GM18507 (cell line): ENCODE measurements at places on chromosomes 16 and 17.

DNA sequence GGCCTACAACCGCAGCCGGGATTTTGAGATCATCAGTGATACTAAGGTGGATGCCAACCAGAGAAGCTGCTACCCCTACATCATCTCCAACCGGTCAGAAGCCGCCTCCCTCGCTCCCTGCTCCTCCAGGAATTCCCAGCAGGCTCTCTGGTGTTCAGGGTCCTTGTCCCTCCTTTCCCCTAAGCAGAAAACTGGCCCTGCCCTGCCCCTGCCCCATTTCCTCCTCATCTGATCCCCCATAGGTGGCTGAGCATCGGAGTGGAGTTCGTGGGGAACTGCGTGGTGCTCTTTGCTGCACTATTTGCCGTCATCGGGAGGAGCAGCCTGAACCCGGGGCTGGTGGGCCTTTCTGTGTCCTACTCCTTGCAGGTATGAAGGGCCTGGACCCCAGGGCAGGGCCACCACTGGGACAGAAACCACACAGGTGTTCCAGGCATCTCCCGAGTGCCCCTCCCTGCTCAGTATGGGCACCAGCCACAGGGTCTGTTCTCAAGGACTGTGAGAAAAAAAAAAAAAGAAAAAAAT, 29.8 kb downstream of the ANKRD40 start:
- no peak for DNase-seq

- DNase-seq, result no peak
These were observed 2.4 kb downstream of the CRLF3 start for GRCh38 chr17:30821871-30822723.

GRCh38 chr17:17780922-17781590, 55.7 kb downstream of the SREBF1 start:
- DNase-seq, result no peak

DNA sequence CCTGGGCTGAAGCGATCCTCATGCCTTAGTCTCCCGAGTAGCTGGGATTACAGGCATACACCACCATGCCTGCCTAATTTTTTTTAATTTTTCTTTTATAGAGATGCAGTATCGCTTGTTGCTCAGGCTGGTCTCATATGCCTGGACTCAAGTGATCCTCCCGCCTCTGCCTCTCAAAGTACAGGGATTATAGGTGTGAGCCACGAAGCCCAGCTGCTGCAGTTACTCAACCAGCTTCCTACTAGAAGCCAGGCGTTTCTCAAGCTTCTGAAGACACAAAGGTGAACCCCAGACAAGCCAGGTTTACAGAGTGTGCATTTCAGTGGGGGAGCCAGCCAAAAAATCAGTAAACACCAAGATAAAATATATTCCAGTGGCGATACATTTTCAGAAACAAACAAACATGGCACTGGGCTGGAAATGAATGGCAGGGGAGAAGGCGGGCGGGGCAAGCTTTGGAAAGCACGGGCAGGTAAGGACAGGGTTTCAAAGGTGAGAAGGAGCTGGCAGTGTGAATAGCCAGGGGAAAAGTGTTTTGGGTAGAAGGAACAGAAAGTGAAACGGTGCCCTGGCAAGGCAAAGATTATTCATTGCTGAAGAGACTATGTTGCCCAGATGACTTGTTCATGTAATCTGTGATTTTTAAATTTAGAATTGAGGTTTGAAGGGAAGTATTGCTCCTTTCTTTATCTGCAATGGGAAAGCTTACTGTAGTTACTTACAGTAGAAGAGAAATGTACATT, 471.1 kb downstream of the WWOX start:
- DNase-seq, result no peak

GRCh38 chr17:66964930-66965800, 658 bp downstream of the CACNG4 start:
- no peak for DNase-seq

GRCh38 chr17:65463242-65463641, 98.2 kb downstream of the AXIN2 start:
- no peak for DNase-seq

GRCh38 chr16:85420501-85421337, 192.4 kb upstream of the GSE1 start:
- DNase-seq, result peak; percentile 71

- no peak for DNase-seq
These were observed 100.4 kb upstream of the FA2H start for GRCh38 chr16:74874912-74875546.

DNA sequence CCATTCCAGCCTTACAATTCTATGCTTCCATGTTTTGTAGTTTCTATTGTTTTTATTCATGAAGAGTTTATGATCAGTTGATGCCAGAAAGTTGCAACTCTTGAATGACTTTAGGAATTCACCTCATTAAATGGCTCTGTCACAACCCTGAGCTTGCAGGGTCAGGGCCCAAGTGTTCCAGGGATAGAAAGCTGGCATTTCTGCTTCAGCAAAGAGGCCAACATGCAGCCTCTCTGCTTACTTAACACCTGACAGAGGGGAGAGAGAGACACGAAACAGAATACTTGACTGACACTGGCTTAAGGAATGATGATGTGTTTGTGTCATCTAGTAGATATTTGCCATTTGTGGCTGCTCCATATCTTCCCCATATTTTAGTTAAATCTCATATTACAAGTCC, 328.1 kb downstream of the CA10 start:
- DNase-seq, result no peak

DNA sequence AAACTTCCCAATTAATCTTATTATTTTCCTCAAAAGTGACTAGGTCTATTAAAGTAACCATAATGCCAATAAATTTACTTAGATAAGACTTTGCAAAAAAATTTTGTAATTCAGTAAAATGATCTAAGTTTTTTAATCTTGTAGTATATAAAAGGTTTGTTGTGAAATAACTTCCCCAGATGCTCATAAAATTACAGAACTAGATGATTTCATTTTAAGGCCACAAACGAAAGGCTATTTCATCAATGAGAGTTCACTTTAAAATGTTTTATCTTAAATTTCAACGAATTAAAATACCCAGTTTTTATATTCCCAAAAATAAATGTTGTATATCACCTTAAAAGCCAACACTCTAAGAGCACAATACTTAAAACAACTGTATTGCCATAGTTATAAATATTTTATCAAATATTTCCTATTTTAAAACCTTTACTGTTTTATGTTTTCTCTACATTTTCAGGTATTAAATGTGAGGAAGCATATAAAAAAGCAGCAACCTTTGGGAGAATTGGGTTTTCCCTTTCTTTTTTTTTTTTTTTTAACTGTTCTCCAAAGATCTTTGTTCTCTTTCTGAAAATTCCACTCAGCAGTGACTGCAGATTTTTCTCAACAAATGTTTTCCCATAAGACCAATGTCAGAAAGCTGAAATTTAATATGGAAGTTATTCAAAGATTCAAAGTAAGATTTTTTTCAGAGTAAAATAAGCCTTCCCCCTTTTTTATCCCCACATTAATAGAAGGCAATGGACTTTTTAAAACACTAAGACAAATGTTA, 169.9 kb downstream of the CYB561 start:
- DNase-seq, result no peak

DNA sequence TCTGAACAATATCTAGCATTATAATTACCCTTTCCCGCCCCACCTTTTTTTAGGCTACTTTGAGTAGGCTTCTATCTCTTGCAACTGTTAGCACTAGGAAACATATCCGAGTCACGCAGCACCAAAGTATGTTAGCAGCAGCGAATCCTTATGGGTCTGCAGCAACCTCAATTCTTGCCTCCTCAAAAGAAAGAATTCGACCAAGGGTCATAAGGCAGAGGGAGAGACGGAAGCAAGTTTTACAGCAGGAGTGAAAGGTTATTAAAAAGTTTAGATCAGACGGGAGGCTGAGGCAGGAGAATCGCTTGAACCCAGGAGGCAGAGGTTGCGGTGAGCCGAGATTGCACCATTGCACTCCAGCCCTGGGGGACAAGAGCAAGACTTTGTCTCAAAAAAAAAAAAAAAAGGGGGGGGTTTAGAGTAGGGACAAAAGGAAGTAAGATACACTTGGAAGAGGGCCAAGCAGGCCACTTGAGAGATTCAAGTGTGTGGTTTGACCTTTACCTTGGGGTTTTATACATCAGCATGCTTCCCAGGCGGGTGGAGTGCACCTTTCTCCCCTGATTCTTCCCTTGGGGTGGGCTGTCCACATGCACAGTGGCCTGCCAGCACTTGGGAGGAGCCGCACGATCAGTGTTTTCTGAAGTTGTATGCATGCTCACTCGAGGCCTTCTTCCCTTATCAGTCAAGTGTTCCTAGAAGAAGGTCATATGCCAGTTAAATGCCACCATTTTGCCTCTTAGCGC, 67.7 kb downstream of the HLF start:
- DNase-seq, result no peak

- DNase-seq, result no peak
These were observed 22.3 kb downstream of the SRP68 start for GRCh38 chr17:76049836-76050537.

GRCh38 chr17:55413825-55414489, 7.7 kb downstream of the MMD start:
- no peak for DNase-seq

GRCh38 chr16:22381392-22381791, 7.0 kb upstream of the CDR2 start:
- no peak for DNase-seq

GRCh38 chr17:6356562-6356961, 78.4 kb downstream of the AIPL1 start:
- DNase-seq, result no peak

DNA sequence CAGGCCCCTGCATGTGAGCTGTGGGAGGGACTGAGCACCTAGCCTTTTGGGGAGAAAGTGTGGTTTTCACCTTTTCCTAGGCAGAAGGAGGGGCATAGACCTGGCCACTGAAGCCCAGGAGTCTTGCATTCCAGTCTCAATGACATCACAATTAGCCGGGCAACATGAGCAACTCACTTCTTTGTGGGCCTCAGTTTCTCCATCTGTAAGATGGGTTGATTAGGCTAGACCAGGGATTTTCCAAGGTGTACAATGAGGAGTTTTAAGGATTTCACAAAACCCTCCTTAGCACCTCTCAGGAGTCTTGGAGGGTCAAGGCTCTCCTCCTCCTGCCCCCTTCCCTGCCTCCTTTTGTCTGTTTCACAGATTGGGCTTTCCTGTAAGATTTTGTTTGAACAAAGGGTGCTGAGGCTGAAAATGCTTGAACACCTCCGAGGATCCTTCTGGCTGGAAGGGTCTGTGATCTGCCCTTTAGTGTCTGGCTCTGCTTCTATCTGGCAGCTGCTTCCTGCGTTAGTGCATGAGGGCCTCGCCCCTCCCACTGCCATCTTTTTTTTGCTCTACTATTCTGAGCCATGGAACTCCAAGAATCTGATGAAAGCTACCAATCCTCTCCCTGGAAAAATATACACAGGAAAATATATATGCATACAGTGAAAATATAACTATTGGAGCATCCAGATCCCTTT, 52.4 kb upstream of the ETV4 start:
- DNase-seq, result no peak

DNA sequence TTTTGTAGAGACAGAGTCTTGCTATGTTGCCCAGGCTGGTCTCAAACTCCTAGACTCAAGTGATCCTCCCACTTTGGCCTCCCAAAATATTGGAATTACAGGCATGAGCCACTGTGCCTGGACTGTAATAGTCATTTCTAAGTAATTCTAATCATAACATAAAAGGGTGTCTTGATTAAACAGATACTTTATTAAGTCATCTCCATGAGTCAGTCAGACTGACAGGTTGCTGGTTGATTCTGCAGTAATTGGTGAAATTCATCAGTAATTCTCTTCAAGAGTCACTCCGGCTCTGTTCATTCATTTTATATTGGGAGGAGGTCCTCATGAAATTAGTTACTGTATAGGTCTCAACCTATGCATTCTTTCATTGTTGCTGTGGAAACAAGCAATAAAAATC, 85.6 kb downstream of the SPECC1 start:
- no peak for DNase-seq

GRCh38 chr16:46658925-46659324, 30.1 kb downstream of the VPS35 start:
- peak; percentile 22 for DNase-seq

GRCh38 chr17:79633154-79633553, 22.3 kb upstream of the RBFOX3 start:
- no peak for DNase-seq

- DNase-seq, result no peak
These were observed 119.2 kb downstream of the AXIN2 start for GRCh38 chr17:65442250-65442649.

GRCh38 chr16:50402298-50402895, 33.6 kb upstream of the BRD7 start:
- DNase-seq, result no peak

- DNase-seq, result no peak
These were observed 12.3 kb downstream of the CDH1 start for GRCh38 chr16:68749432-68749831.

- DNase-seq, result no peak
These were observed 178.7 kb downstream of the GRIN2A start for GRCh38 chr16:10003486-10003885.

DNA sequence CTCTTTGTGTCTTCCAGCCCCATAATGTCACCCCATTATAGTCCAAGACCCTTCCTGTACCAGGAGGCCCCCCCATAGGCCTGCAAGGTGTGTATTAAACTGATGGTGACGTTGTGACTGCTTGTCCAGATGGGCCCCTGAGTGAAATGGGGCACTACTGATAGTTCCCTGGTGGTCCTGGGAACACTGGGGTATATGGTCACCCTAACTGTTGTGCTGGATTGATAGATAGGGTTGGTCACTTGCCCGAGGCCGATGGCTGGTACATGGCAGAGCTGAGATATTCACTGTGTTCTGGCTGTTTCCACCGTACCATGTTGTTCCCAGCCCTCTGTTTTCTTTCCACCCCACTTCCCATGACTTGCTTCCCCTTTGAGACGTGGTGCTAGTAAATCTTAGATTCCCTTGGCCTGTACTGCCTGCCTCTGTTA, 4.3 kb downstream of the CNP start:
- DNase-seq, result no peak

GRCh38 chr17:55830699-55831471, 80.0 kb downstream of the PCTP start:
- no peak for DNase-seq

GRCh38 chr17:79838522-79839274, 542 bp downstream of the CBX4 start:
- DNase-seq, result no peak

- no peak for DNase-seq
These were observed 46.2 kb downstream of the TUBD1 start for GRCh38 chr17:59846394-59847165.

GRCh38 chr17:37742116-37742761, 2.6 kb downstream of the HNF1B start:
- DNase-seq, result no peak

DNA sequence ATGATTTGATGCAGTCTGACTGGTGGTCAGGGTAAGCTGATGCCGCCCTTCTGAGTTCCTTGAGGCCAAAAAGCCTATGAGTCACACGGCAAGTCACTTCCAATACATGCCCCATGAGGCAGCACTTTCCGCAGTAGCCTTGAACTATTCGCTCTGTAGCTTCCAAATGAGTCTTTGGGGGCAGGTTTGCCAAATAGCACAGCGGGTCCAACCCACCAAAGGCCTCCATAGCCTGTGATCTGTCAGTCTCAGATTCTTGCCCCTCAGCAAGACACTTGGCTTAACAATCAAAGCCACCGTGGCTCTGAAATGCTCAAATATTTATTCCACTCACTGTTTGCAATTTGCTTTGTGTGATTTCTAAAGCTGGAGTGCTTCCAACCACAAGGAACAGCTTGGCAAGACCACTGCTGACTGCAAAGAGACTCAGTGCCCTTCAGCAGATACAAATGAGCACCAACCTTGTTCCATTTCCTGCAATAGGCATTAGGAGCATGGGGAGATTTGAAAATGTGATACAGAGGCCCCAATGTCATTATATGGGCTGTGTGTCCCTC, 45.4 kb downstream of the CLEC19A start:
- no peak for DNase-seq

- DNase-seq, result no peak
These were observed 25.8 kb downstream of the EPN2 start for GRCh38 chr17:19262650-19263631.
